ENCODE measurements at places on chromosomes 5 and 9.

DNA sequence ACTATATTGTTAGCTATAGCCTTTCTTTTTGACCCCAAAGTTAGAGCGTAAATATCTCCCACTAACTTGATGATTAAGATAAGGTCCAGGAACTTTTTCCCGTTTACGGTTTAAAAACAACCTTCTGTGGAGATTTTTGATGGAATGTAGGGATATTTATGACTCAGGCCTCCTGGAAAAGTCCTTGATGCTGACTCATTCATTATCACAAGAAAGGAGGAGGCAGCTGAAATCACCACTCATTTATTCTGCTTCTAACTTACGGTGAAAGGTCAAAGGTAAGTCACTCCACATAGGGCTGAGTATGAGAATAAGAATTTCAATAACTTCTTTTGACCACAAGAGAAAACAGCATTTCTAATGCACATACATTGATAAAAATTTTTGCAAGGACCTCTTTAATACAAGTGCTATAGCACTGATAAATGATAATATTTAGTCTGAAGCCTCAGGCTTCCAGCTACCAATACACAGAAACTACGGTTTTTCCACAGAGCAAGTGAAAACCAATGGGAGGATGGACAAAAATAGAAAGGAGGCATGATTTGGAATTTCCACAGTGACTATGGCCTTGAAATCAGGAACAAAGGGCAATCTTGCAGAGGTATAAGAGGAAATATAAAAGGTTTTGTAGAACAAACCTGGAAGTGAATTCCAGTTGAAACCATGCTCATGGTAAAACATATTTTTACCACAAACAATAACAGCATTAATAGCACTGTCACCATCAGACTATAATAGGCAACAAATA lies 146.5 kb downstream of the PPP2R2B start:
- peak; percentile 12 for DNase-seq

DNA sequence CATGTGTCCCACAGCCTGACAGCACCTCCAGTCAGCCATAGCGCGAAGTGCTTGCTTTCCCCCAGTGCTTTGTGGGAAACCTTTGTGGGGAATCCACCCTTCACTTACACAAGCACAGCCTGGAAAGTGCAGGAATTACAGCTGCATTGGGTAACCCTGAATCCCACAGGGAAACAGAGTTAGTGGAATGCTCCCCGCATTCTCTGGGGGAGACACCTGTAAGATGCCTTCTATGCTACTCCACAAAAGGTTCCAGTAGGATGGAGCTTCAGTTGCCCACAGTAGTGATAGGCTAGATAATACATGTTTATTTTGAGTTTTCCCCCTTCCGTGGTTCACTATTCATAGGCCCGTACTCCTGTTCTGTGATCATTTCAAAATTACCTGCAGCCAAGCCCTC lies 60.3 kb downstream of the TLE4 start:
- no peak for DNase-seq

DNA sequence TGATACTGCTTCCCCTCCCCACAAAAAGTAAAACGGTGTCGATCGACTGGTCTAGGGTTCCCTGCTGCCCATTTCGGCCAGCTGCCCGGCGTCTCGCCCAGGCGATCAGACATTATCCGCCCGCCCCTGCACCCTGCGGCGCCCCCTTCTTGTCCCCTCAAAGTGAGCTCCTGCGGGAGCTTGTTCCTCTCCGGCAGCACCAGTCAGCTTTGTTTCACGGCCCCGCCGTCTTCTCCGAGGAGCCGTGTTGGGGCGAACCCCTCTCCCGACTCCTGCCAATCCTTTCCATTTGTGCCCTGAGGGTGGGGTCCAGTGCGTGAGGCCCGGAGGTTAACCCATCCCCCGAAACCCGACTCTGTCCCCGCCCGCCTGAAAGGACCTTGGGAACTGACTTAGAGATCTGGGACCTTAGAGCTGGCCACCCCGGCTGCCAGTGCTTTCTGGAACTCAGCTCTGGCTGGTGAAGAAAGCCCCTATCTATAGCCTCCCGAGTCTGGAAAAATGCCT lies 518 bp downstream of the UBE2B start:
- peak; percentile 70 for DNase-seq

- DNase-seq, result no peak
Observed at GRCh38 chr9:18472435-18472834, 1.5 kb upstream of the ADAMTSL1 start.

GRCh38 chr5:80343067-80343466 lies 23.3 kb downstream of the SPZ1 start:
- DNase-seq, result no peak

- DNase-seq, result no peak
Observed at GRCh38 chr9:82665324-82665723, 397.6 kb downstream of the RASEF start.

DNA sequence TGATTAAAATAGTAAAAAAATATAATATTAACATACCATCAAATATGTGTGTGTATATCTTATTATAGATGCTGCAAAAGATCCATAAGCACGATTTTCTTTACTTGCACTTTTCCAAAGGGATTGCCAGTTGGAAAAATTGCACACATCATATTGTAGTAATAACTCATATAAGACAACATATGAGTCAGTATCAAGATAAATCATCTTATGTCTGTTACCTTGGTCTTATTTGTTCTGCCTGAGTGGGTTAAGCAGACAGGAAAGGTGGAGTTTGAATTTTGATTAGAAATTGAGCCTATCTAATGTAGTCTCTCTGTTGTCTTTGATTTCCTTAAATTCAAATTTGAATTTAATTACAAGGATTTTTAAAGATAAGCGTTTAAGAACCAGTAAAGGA lies 24.6 kb downstream of the LYSMD3 start:
- DNase-seq, result no peak

DNA sequence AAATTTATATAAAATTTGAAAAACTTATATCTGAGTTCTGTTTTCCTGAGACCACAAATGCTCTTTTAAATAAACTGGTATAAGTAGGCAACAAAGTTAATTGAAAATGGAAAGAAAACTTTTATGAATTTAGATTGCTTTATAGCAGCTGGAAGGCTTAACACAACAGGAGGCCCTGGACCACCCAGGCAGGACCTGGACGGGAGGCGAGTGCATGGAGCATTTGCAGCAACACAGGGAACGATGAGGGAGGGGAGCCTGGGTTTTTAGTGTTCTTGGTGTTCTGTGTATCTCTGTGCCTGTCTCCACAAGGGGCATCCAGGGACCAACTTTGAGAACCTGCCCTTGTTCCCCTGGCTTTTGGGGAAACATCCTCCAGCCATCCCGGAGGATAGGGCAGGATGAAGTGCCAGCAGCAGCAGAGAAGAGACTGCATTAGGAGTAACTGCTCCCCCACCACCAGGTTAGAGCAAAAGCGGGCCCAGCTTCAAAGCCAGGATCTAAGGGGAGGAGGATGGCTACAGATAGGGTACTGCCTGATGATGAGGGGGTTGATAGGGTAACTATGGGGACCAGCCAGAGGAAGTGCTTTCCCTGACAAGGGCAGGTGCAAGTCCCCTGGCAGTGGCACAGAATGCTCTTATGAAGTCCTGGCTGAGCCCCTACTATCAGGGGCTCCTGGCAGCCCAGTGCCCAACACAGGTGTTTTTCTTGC lies 6.7 kb upstream of the SPATA31E1 start:
- no peak for DNase-seq

- no peak for DNase-seq
Observed at GRCh38 chr5:1524799-1525623, 1.3 kb upstream of the LPCAT1 start.

DNA sequence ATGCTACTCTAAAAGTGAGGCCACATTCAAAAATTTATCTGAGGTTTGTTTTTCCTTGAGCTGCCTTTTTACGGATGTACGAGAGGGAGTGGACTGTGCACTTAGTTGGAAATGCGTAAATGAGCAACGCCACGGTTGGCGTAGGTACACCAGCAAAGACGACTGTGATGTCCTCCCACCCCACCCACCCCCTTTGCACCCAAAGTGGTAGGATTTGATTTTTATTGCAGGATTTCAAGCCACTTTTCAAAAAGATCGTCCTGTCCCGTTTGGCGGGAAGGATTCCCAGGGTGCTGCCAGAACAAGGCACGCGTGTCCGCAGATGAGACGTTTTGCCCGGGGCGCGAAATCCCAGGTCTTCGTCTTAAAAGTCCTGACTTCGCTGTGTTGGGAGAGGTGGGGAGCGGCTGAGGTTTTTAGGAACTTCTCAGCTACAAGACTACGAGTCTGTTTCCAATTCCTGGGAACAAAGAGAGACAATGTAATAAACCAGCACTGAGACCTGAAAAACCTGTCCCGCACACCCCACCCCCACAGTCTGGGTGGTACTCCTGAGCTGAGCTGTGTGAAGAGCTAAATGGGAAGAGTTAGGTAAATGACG lies 1.0 kb upstream of the TLE1 start:
- peak; percentile 38 for DNase-seq

DNA sequence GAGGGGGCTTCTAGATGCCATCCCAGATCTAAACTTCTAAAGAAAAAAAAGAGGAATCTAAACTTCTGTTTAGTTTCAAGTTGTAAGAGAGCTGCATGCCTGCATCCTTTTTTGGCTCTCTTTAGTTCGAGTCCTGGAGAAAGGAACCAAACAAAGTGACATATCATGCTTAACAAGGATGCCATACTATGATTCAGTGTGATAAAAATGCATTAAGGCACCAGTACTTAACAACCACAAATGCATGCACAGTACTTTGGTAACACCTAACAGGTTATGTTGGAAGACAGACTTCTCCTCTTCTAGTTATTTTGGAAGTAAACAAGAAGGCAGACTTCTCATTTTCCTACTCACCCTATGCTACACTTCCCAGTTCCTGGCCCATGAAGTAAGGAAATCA lies 27.3 kb downstream of the NME5 start:
- DNase-seq, result no peak

DNA sequence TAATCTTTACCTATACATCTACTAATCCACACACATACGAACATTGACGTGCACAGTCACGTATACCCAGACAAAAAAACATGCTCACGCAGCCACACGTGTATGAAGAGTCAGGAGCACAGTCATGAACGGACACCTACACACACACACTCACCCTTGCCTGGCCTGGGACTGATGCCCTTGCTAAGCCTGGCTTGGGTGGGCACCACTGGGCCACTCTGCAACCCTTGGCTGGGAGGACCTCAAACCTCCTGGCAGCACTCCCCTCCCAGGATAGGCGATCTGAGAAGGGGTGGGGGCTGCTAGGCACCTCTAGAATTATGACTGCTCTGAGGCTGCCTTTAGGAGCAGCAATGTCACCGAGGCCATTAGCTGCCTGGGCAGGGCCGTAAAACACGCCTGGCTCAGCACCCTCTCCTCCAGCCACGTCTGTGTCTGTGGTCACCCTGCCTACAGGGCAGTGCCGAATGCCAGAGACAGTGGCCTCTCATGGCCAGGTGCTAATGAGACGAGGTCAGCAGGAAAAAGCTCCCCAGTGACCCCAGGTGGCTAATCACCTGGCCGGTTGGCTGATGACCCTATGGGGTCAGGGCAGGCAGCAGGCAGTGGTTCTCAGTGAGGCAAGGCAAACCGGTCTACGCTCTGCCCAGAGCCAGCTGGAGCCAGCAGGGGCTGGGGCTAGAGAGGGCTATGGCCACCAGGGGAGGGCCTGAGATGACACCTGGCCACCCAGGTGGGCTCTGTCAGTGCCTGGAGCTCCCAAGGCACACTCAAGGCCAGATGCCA lies 33.7 kb upstream of the MVB12B start:
- DNase-seq, result no peak

- DNase-seq, result no peak
Observed at GRCh38 chr9:18390393-18390792, 83.6 kb upstream of the ADAMTSL1 start.

DNA sequence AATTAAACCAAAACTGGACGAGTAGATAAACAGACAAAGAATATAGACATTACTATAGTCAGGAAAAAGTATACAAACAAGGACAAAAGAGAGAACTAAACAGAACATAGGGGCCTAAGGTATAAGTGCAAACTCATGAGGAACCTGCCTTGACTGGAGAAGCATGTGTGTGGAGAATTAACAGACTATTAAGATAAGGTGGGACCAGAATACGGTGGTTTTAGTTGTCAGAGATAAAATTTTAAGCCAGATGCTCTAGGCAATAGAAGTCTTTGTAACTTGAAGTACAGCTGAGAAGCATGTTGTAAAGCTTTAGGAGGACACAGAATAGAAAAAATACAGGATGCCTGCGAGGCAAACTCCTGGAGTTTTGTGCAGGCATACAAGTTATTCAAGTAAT lies 707.1 kb downstream of the PTPRD start:
- DNase-seq, result no peak

- peak; percentile 68 for DNase-seq
Observed at GRCh38 chr5:131589510-131590348, 45.3 kb downstream of the RAPGEF6 start.

DNA sequence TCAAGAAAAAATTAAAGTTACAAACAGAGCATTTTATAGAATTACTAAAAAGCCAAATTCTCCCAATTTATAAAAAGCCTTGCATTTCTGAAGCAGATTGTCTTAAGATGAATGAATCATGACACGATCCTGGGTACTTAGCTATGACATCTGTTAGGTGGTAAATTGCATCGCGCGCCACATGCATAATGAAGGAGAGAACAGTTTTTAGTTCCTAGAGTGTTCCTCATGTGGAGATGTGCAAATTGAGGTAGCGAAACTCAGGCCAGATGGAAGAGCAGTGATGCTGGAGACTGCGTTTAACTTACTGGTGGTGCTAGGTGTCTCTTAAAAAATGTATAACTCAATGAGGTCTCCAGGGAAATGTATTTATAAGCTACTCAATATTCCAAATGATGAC lies 516.1 kb downstream of the EFNA5 start:
- no peak for DNase-seq

DNA sequence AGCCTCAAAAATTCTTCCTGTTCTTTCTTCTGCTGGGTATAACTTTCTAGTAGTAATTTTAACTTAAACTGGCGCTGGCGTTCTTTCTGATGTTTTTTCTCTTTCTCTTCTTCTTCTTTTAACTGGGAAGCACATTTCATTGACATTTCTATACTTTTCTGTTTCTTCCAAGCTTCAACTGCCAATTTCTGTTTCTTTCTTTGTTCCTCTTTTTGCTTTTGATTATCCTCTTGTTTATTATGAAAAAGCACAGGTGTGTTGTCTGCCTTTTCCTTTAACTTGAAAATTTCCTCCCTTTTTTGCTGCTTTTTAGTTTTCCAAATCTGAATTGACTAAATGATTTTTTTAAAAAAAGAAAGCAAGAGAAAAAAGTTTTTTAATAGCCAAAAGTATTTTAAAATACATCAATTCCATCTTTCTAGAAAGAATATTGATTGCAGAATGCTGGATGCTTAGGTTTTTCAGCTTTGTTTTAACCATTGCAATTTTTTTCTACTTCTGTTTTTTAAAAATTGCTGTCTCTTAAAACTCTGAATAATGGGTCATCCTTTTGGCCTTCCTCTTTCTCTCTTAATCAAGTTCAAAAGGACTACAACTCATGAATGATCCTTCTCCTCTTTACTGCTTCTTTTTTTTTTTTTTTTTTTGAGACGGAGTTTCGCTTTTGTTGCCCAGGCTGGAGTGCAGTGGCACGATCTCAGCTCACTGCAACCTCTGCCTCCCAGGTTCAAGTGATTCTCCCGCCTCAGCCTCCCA lies 8.8 kb upstream of the PGGT1B start:
- no peak for DNase-seq

DNA sequence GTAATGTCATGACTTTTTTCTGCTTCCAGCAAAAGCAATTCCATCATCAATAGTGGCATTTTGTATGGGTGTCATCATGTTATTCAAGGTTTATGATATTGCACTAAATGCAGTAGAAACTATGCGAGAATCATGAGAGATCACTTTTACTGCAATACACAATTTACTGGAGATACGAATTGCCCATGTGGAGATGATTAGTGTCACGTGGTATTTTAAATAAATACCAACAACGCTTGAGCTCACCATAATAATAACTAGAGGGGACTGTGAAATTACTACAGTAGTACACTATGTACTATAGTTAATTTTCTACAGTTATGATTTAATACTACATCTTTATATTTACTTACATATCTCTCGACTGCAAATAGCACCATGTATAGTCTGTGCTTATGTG lies 49.7 kb downstream of the FAM174A start:
- DNase-seq, result no peak

All from iPS-NIHi11 (cell line).